ENCODE measurements at places on chromosomes 12 and 14. TPM values are rescaled to one million over a fixed set of nuclear protein-coding genes. Genes with fewer than 3 reads are reported as not detected.

The RFX4 gene
- total RNA-seq: not detected

DNA sequence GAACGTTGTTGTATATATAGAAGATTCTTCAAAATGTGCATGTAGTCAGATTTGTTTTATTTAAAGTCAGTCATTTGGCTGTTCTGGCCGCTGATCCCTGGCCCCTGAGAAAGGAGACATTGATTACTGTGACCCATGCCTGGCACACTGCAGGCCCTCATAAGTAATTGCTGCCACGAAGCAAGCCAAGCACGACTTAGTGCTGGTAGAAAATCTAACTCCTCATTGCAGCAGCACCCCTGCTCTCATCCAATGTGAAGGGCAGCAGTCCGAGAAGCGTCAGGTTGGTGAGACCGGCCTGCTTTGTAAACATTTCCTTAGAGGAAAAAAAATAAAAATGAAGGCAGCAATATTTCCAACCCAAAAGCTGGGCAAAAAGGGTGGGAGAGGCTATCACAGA is 22.8 kb upstream of the TMTC2 start:
- no peak for DNase-seq

GRCh38 chr12:56061982-56062381 is 18.0 kb upstream of the ERBB3 start:
- no peak for DNase-seq

GRCh38 chr12:6193853-6194815 is 6.1 kb upstream of the CD9 start:
- DNase-seq: no peak
